ENCODE measurements at places on chromosomes 1 and 21.

DNA sequence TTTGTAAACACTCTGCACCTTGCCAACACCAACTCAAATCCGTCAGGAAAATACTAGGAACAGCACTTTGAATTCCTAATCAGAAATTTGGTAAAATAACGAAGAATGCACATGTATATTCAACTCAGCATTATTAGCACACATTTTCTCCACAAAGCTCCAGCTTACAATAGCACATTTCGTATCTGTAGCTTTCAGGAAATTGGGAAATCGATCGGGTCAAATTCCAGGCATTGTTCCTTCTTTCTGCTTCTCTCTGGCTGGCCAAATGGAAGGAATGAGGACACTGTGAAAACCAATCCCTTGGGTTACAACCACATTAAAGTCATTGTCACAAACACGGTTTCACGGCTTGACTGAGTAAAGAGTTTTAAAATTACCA lies 58.6 kb downstream of the NPHP4 start:
- no peak for DNase-seq

DNA sequence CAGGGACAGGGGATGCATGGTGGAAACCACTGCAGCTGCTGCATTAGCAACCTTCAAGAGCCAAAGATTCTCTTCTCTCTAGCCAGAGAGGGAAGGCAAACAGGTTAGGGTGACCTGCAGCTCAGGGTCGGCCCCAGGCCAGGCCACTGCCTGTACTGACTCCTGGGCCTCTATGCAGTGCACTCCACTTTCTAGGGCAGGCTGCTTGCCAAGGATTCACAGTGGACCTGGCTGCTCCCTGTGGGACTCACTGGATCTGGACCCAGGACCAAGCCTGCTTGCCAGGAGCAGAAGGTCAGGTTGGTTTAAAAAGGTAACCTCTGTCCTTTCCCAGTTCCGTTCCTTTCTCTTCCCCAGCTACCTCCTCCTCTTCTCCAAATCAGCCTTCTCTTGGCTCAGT lies 52.4 kb downstream of the HIVEP3 start:
- DNase-seq: no peak

- DNase-seq: no peak
Measured at GRCh38 chr1:208101661-208102431, 142.3 kb downstream of the PLXNA2 start.

- no peak for DNase-seq
Measured at GRCh38 chr1:6033986-6034749, 11.5 kb upstream of the KCNAB2 start.
